ENCODE measurements at places on chromosomes 11 and 22.

- no peak overlapping the region for H3K27ac ChIP-seq
- H3K4me3 ChIP-seq = no peak overlapping the region
- no peaks in the 10 kb centered on the region for H3K36me3 ChIP-seq
Observed at GRCh38 chr11:36187622-36188021, 101.6 kb downstream of the COMMD9 start.

- H3K27me3 ChIP-seq = no peaks in the 10 kb centered on the region
- H3K4me1 ChIP-seq = no peaks in the 10 kb centered on the region
- no peak overlapping the region for H3K27ac ChIP-seq
- H3K36me3 ChIP-seq = no peaks in the 10 kb centered on the region
- no peak for DNase-seq
Observed at GRCh38 chr11:130601141-130601540, 152.7 kb downstream of the ADAMTS15 start.

DNA sequence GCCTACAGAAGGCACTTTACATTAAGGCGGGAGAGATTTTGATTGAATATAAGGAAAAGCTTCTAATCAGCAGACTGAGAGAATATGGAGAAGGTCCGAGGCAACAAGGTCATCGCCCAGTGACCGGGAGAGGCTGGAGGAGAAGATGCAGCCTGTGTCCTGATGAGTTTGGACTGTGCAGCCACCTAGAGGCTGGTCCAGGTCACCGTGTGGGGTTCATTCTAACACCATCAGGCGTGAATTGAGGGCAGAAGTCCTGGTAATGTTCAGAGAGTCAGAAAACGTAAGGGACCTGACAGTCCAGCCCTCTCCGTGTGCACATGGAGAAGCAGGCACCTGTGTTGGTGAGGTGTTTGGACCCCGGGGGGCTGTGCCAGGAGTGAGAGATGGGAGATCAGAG is 102.7 kb downstream of the FEZ1 start:
- no peak overlapping the region for H3K27ac ChIP-seq
- no peaks in the 10 kb centered on the region for H3K36me3 ChIP-seq
- peaks cover 36% of the 10 kb centered on the region for H3K27me3 ChIP-seq
- H3K4me3 ChIP-seq = no peak overlapping the region

GRCh38 chr11:83676056-83676601 is 390.0 kb upstream of the CCDC90B start:
- no peaks in the 10 kb centered on the region for H3K4me1 ChIP-seq
- DNase-seq = no peak
- H3K27ac ChIP-seq = no peak overlapping the region
- H3K27me3 ChIP-seq = peaks cover 14% of the 10 kb centered on the region
- H3K4me3 ChIP-seq = no peak overlapping the region

GRCh38 chr22:43945632-43946383 is 9.4 kb upstream of the SAMM50 start:
- no peaks in the 10 kb centered on the region for H3K4me1 ChIP-seq
- H3K4me3 ChIP-seq = no peak overlapping the region
- peak; percentile 72 for DNase-seq

GRCh38 chr11:111531687-111532364 is 8.7 kb upstream of the LAYN start:
- peak overlapping the region; percentile 38 for H3K4me3 ChIP-seq
- H3K27me3 ChIP-seq = peaks cover 17% of the 10 kb centered on the region
- H3K4me1 ChIP-seq = peaks cover 56% of the 10 kb centered on the region
- H3K36me3 ChIP-seq = peaks cover 2% of the 10 kb centered on the region
- DNase-seq = peak; percentile 80

- peaks cover 28% of the 10 kb centered on the region for H3K4me1 ChIP-seq
- H3K4me3 ChIP-seq = no peak overlapping the region
- no peak for DNase-seq
- H3K27ac ChIP-seq = no peak overlapping the region
- H3K27me3 ChIP-seq = no peaks in the 10 kb centered on the region
- no peaks in the 10 kb centered on the region for H3K36me3 ChIP-seq
Observed at GRCh38 chr22:47045691-47046410, 283.4 kb downstream of the TBC1D22A start.

DNA sequence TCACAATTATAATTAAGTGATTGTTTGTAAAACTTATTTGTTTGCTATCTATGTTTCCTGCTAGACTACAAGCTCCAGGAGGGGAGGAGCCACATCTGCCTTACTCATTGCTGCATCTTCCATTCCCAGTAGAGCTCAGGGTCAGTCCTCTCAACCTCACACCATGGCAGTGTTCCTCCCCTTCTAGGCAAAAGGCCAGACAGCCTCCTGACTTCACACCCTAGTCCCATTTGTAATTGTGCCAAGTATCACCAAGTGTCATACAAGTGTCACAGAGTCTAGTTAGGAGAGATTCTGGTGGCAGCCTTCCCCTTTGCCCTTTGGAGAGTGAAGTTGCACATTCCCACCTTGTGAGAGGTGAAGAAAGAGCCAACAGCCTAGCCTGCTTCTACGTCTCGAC is 490.4 kb downstream of the INSC start:
- DNase-seq = no peak
- H3K4me1 ChIP-seq = no peaks in the 10 kb centered on the region
- no peak overlapping the region for H3K4me3 ChIP-seq
- no peaks in the 10 kb centered on the region for H3K27me3 ChIP-seq

- DNase-seq = peak; percentile 30
- no peak overlapping the region for H3K4me3 ChIP-seq
- no peak overlapping the region for H3K27ac ChIP-seq
Observed at GRCh38 chr22:49632199-49633009, 195.3 kb downstream of the BRD1 start.

GRCh38 chr11:40842750-40843339 is 616.6 kb downstream of the LRRC4C start:
- no peaks in the 10 kb centered on the region for H3K27me3 ChIP-seq
- H3K36me3 ChIP-seq = no peaks in the 10 kb centered on the region
- H3K4me1 ChIP-seq = no peaks in the 10 kb centered on the region
- DNase-seq = no peak
- H3K27ac ChIP-seq = no peak overlapping the region

DNA sequence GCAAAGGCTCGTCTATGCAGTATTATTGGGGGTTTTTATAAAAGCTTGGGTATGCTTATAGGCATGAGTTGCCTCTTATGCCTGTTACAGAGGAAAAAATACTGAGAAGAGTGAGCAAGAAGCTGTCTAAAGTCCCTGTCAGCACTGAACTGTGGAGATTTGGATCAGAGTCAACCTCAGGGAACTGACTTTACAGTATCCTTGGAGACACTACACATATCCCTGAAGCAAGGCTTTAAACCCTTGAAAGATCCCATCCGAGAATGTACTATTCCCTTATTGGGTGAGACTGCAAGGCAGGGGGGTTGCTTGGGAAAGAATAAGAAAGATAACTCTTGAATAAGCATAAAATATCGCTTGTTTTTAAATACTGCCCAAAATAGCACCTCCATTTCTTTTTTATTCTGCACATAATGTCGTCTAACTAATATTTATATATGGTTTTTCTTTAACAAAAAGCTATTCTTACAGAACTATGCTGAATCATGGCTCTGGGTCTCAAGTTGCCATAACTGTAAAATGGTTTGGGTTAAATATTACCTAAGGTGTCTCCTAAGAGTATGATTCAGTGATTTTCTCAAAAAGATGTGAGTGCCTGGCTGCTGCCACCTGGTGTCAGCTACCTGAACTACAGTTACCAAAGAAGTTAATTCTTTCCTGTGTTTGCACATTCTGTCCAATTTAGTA is 1062.8 kb downstream of the DLG2 start:
- no peak overlapping the region for H3K4me3 ChIP-seq
- H3K27ac ChIP-seq = no peak overlapping the region
- H3K27me3 ChIP-seq = no peaks in the 10 kb centered on the region
- peak; percentile 5 for DNase-seq

DNA sequence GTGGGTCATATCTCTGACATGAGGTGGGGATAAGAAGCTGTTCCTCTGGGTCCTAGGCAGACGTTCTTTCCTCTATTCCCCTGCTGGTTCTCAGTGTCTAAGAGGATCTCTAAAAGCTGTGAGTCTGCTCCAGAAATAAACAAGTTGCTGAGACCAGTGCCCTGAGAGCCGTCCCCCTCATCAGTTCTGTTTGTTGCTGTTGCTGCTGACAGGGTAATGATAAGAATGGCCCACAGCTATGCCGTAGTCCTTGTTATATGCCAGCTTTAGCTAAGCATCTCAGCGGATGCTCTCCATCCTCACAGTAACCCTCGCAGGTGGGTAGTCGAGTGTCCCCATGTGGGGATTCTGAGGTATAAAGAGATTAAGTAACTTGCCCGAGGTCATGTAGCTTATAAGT is 23.5 kb upstream of the ST14 start:
- no peak for DNase-seq
- H3K4me3 ChIP-seq = no peak overlapping the region
- no peaks in the 10 kb centered on the region for H3K27me3 ChIP-seq
- peaks cover 15% of the 10 kb centered on the region for H3K36me3 ChIP-seq

DNA sequence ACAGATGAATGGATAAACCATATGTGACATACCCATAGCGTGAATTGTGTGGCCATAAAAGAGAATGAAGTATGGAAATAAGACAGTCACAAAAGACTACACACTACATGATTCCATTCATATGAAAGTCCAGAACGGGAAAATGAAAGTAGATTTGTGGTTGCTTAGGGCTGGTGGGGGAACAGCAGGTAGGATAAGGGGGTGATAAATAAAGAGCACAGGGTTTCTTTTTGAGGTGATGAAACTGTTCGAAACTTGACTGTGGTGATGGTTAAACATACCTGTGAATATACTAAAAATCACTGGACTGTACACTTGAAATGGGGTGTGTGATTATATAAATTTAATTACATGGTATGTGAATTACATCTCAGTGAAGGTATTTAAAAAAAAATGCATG is 16.9 kb downstream of the TMEM123 start:
- peak overlapping the region; percentile 12 for H3K27ac ChIP-seq
- H3K4me3 ChIP-seq = no peak overlapping the region
- H3K36me3 ChIP-seq = peaks cover 85% of the 10 kb centered on the region
- H3K4me1 ChIP-seq = peaks cover 67% of the 10 kb centered on the region
- H3K27me3 ChIP-seq = no peaks in the 10 kb centered on the region

GRCh38 chr11:114259551-114259983 is 36.6 kb upstream of the NNMT start:
- no peak for DNase-seq
- no peak overlapping the region for H3K27ac ChIP-seq
- H3K4me3 ChIP-seq = no peak overlapping the region
- no peaks in the 10 kb centered on the region for H3K36me3 ChIP-seq
- H3K27me3 ChIP-seq = no peaks in the 10 kb centered on the region
- H3K4me1 ChIP-seq = no peaks in the 10 kb centered on the region

GRCh38 chr22:30424534-30425326 is 838 bp upstream of the MTFP1 start:
- peaks cover 47% of the 10 kb centered on the region for H3K36me3 ChIP-seq
- H3K27me3 ChIP-seq = no peaks in the 10 kb centered on the region
- H3K27ac ChIP-seq = peak overlapping the region; percentile 97
- H3K4me1 ChIP-seq = peaks cover 52% of the 10 kb centered on the region

- no peak overlapping the region for H3K4me3 ChIP-seq
- peaks cover 6% of the 10 kb centered on the region for H3K36me3 ChIP-seq
- H3K27me3 ChIP-seq = peaks cover 4% of the 10 kb centered on the region
- no peaks in the 10 kb centered on the region for H3K4me1 ChIP-seq
- no peak overlapping the region for H3K27ac ChIP-seq
- no peak for DNase-seq
Observed at GRCh38 chr11:134665188-134665535, 253.1 kb upstream of the B3GAT1 start.

GRCh38 chr11:110862407-110862806 is 150.2 kb upstream of the ARHGAP20 start:
- H3K4me3 ChIP-seq = no peak overlapping the region
- H3K4me1 ChIP-seq = no peaks in the 10 kb centered on the region
- H3K27ac ChIP-seq = no peak overlapping the region
- DNase-seq = no peak
